NCI-H1930 (cell line): ENCODE measurements at places on chromosomes 3 and 15.

GRCh38 chr3:71258116-71258515, 325.4 kb downstream of the FOXP1 start:
- DNase-seq: no peak

DNA sequence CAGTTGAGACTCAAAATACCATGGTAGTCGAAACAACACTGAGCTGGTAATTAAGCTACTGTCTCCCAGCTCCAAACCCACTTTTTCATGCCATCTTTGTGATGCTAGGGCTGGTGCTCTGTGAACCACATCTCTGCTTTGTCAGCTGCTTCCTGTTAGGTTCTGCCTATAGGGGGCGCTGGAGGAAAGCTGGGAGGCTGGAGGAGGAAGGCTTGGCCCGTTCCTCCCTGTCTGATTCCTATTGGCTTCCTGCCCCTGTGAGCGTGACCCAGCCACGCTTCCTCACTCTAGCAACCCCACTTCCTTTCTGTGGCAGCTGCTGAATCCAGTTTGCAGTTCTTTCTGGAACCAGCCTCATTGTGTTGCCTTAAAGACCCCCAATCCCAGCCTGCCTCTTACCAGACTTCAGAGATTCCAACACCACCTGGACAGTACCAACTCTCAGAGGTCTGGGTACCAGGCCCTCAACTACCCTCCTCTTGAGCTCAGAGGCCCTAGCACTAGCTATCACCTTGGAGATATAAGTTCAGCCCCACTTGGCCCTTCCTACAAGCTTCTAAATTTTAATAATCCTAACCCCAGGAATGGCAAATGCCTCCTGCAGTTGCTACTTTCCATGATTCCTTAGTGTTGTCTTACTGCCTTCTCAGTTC, 120.9 kb downstream of the ERC2 start:
- peak; percentile 14 for DNase-seq

- no peak for DNase-seq
Observed at GRCh38 chr3:190119461-190120268, 1.0 kb downstream of the P3H2 start.

DNA sequence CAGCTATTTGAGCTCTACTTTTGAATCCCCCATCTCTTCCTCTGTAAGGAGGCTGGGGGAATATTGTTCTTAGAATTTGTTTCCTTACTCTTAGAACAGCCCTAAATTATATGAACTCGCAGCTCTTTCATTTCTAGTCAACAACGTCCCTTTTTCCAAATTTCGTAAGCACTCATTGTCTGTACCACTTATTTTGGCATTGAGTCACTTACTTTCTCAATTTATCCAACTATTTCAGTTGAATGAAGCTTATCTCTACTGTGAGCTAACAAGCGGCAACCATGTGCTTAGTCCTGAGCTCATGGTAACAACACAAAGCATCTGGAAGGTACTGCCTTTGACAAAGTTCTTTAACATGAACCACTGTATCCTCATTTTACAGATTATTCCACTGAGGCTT, 191.1 kb downstream of the GREM1 start:
- no peak for DNase-seq

- no peak for DNase-seq
Observed at GRCh38 chr3:94036909-94037507, 8.6 kb upstream of the STX19 start.
